GM13976 (cell line): ENCODE measurements at places on chromosomes 2 and 18.

DNA sequence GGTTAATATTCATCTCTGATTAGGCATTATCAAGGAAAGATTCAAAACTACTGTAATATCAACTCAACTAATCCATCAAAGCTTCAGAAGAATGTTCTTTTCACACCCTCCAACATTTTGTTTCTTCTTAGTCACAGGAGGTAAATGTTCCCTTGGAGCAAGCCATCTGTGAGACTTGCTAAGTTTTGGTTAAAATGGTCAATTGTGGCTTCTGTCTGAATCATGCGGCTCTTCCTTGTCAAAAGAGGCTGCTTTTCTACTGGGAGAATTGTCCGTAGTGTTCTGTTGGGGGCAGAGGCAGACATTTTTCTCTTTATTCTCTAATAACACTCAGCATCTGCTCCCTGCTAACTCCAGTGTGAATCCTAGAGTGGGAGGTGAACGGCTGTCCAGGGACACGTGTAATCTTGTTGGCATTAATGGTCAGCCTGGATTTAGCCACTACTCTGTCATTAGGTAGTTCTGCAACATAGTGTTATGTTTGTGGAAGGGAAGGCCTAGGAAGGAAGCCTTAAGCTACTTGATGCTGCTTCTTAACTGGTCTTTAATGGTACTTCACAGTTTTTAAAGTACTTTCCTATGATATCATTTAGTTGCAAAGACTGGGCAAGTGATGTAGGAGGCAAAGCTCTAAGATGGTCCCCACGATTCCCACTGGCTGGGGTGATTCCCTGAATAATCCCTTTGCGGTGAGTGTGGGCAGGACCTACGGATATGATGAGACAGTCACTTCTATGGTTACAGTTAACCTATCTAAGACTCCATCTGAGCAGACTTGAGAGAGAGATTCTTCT, 22.6 kb upstream of the FAP start:
- no peak for DNase-seq

DNA sequence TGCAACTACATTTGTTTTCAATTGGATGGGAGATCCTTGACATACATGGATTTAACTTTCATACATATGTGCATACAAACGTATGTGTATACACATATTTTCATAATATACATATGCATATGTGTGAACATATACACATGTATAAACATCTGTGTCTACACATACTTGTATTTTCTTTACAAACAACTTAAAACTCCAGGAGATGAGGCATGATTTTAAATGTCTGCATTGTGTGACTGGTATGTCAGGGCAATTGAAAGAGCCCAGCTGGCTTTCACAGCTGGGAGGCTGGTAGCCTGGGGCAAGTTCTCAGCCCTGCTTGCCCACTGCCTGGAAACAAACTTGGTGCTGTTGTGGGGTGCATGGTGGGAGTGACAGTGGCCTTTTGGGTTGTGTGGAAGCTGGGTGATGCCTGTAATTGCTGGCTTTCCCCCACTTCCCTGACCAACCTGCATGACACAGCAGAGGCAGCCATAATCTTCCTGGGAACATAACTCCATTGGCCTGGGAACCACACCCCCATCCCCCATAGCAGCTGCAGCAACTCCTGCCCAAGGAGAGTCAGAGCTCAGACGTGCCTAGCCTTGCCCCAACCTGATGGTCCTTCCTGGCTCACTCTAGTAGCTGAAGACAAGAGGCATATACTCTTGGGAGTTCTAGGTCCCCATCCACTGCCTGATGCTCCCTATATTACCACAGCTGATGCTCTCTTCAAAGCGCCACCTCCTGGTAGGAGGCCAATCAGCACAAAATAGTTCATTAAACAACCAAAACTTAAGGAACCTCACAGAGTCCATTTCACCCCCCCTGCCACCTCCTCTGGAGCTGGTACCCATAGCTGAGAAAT, 158.3 kb downstream of the CERS6 start:
- DNase-seq, result no peak

- DNase-seq, result no peak
These were observed 25.9 kb downstream of the CNTNAP5 start for GRCh38 chr2:124050833-124051497.

GRCh38 chr2:224122542-224122941, 83.5 kb upstream of the SERPINE2 start:
- DNase-seq, result no peak

GRCh38 chr2:117940436-117940835, 73.4 kb downstream of the CCDC93 start:
- DNase-seq, result no peak
